Gastrocnemius medialis (tissue), 4 donors: ENCODE measurements at places on chromosomes 5 and 9. TPM values are rescaled to one million over a fixed set of nuclear protein-coding genes. Genes with fewer than 3 reads are reported as not detected.
A peak's percentile ranks its signal among the peaks of the same experiment; 100 is the strongest.

- DNase-seq: no peak
These were observed 177.3 kb upstream of the FST start for GRCh38 chr5:53303105-53303504.

COL23A1 gene
- 0.62 TPM for total RNA-seq

DNA sequence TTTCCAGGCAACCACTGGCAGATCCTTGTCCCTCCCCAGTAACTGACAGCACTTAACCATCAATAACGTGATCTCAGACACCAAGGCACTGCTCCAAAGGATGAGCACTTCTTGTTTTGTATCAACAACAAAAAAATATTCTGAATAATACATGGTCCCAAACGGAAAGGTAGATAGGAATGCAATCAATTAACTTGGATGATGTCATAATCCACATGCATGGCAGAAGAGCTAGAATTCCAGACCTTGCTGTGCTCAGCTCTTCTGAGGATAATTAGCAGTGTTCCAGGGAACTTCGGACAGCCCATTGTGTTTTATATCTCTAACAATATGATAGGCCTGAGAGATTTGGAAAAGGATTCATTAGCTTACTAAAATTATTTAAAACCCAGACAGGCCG is 288.4 kb upstream of the PCSK5 start:
- DNase-seq: no peak

GABBR2 gene
- not detected for total RNA-seq

DNA sequence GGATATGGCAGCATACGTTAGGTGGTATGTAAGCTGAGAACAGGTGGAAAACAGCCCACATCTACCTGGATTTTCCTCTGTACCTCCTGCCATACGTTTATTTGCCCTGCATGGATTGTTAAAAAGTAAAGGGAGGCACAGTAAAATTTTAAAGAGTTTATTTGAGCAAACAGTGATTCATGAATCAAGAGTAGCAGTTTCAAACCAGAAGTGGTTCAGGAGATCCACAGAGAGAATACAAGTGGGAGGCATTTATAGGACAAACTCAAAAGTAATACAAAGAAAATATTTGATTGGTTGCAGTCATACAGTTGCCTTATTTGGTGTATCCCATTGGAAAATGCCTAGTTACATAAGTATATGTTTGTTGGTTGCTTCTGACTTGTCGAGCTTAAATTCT is 117.6 kb downstream of the FAM170A start:
- no peak for DNase-seq

IFNA2 gene
- not detected for total RNA-seq

GRCh38 chr5:154311362-154311761 is 120.8 kb downstream of the GALNT10 start:
- peak; percentile 16 for DNase-seq

CDO1 gene
- total RNA-seq: 21.6 TPM
